Parietal lobe (tissue), 2 donors: ENCODE measurements at places on chromosomes 3 and 15. TPM values are rescaled to one million over a fixed set of nuclear protein-coding genes. Genes with fewer than 3 reads are reported as not detected.

The PPP2R3A gene
- 44.8 TPM for total RNA-seq

The CD80 gene
- not detected for total RNA-seq

The SKIL gene
- 66.4 TPM for total RNA-seq

The NEK4 gene
- total RNA-seq, result 62.6 TPM

The B2M gene
- 175 TPM for total RNA-seq

The MYEF2 gene
- total RNA-seq, result 179 TPM

The ABHD17C gene
- total RNA-seq, result 13.5 TPM

The LRRC31 gene
- total RNA-seq, result not detected

The GRK7 gene
- total RNA-seq, result 0.31 TPM

The CEP97 gene
- total RNA-seq, result 73.6 TPM

The AHSG gene
- 0.63 TPM for total RNA-seq

The IL17RE gene
- 0.31 TPM for total RNA-seq
